NCI-H1436 (cell line): ENCODE measurements at places on chromosomes 2 and 18.

DNA sequence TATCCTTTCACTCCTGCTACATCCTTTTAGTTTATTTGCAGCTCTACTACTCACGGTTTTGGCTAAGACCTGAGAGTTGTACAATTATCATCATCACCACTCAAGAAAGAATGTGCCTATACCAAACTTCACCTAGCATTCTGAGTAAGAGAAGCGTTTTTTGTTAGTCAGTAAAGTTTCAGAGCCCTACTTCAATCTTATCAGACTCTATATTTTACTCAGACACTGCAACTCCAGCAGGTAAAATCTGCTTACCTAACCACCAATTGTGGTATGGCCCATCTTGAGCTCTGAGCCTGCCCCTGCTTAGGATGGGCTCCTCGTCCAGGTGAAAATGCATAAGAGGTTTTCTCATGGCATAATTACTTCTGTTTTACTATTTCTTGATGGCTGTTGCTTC lies 37.1 kb downstream of the ICOS start:
- no peak for DNase-seq

- no peak for DNase-seq
These were observed 365.9 kb downstream of the CELF4 start for GRCh38 chr18:37199741-37200140.

- DNase-seq = no peak
These were observed 37.2 kb downstream of the ODC1 start for GRCh38 chr2:10410823-10411437.

GRCh38 chr2:180578441-180578840 lies 402.0 kb upstream of the UBE2E3 start:
- no peak for DNase-seq

DNA sequence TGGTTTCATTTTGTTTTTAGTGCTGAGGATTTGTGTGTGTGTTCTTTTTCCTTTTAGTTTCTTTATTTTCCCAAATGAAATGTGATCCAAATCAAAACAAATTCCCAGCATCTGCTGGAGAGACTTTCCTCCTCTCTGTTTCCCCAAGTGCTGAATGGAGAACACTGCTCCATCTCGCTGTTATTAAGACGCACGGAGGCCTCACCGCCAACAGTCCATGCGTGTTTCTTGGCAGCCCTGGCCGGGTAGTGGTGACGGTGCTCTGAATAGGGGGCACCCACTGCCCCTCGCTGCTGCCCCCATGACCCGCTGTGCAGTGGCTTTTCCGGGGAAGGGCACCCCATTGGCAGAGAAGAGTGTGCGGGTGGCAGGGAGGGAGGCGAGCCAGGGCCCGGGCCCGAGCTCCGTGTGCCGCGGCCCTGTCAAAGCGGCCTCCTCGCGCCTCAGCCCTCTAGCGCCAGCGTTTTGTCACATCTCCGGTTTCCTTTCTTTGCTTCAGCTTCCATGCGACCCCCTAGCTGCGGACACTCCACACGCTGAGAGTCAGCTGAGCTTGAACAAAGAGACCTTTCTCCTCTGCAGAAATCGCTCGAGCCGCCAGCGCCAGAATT lies 473.7 kb upstream of the SALL3 start:
- no peak for DNase-seq

GRCh38 chr18:67938660-67939059 lies 422.1 kb upstream of the DSEL start:
- no peak for DNase-seq

GRCh38 chr18:69626643-69627242 lies 226.1 kb downstream of the DOK6 start:
- no peak for DNase-seq

DNA sequence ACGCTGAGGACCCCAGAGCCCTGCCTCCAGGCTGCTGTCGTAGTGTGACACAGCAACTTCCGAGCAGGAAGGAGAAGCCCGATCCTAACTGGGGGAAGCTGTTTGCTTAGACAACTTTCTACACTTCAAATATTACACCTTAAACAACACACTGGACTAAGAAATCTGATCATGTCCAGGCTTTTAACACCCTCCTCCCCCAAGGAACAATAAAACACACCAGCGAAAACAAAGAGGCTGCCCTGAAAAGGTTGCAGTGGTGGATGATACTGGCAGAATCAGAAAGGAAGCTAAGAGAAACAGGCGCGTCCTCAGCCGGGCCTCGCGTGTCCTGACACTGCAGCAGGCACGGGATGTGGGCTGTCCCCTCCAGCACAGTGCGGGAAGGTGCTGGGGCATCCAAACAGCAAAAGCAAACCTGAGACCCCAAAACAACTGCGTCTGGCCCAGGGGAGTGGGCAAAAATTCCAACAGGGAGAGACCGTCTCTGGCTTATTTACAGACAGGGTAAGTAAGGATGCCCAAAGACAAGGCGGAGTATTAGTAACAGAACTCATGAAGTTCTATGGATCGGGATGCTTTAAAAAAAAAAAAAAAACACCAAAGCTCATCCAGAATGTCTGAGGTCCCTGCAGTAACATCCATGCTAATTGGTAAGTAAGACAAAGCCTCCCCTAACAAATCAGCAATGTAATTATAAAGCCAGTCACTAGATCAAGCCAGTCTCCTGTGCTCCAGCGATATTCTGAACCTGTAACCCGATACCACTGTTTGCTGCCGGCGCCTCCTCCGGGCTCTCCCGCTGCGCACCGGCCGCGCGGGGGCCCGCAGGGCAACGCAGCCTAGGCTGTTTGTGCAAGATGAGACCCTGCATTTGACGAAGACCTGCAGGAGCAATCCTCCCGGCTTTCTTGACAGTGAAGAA lies 9.0 kb downstream of the SERTAD2 start:
- peak; percentile 25 for DNase-seq

- no peak for DNase-seq
These were observed 80.7 kb upstream of the LDLRAD4 start for GRCh38 chr18:13137670-13138419.

GRCh38 chr2:144876013-144876412 lies 356.1 kb upstream of the ZEB2 start:
- no peak for DNase-seq
